ENCODE measurements at places on chromosomes 3 and 15.

DNA sequence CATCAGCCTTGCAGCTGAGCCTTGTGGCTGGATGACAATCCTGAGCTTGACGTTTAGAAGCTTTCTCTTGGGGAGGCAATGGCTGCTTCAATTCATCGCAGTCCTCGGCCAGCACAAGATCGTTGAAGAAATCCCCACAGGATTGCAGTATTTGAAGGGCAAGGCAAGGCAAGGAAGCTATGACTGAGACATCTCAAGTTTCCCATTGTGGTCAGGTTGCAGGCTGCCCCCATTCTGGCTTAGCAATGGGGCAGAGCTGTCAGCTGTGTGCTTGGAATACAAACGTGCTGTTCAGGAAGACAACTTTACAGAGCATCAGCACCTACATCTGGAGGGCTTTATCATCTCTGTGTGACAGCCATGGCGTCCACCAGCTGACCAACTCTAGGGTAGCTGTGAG lies 275.9 kb upstream of the TBL1XR1 start:
- DNase-seq: no peak

DNA sequence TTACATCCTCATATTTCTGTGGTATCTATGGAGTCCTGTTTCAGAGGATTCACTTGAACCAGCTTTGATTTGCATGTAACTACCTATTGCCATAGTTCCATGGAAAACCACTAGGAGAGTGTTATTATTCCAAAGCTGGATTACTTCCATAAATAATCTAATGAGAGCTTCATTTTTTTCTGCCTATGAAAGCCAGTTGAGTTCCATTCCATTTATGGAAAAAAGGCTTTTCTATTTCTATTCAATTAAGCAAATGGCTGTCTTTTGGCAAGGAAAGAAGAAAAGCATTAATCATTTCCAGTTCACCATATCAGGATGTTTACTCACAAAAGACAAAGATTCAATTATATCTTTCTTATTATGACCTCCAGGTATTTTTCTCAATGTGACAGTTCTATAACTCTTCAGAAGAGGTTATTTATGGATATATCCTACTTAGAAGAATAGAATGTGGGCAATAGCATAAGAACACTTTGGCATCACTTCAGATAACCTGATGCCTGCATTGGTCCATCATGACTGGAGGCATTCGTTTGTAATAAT lies 259.9 kb upstream of the ZPLD1 start:
- no peak for DNase-seq

DNA sequence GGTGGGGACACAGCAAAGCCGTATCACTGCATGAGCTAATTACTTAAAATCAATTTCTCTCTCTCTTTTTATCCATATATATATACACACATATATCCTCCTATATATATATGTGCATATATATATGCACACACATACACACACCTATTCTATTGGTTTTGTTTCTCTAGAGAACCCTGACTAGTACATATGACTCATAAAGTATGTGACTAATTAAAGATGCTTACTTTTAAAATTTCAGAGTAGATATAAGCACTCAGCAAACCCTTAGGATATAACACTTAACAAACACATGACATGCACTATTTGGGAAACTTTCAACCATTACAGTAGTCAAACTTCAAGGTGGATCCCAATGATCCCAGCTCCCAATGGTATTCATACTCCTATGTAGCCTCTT lies 732.6 kb downstream of the ROBO2 start:
- DNase-seq: no peak

DNA sequence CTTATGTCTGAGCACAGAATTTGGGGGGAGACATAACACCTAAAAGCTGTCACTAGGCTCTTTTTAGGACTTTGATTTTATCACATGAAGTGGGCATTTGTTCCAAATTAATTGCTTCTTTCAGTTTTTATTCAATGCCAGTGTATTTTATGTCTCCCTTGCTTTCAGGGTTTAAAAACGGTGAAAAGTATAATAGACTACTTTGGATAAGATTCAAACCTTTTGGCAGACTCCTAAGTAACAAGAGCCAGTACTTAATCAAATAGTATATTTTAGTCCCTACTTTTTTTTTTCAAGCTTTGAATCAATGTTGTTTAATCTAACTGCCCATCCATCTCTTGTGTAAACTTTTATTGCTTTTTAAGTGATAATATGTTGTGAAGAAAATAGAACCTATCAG lies 847.2 kb upstream of the DPPA4 start:
- DNase-seq: no peak

DNA sequence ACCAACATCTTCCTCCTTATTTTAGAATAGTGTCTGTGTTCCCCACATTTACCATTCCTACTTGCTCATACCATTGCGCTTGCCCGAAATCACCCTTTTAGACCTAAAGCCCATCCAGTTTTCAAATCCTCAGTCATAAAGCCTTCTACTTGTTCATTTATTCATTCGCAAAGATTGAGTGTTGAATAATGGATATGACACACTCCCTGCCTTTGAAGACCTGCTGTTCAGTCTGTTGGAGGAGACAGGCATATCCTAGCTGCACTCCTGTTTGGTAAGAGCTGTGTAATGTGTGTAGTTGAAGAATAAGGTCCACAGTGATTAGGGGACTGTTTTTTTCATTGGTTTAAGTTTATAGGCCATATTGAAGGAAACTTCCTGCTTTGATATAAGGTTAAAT lies 1.7 kb downstream of the CNOT10 start:
- peak; percentile 10 for DNase-seq

DNA sequence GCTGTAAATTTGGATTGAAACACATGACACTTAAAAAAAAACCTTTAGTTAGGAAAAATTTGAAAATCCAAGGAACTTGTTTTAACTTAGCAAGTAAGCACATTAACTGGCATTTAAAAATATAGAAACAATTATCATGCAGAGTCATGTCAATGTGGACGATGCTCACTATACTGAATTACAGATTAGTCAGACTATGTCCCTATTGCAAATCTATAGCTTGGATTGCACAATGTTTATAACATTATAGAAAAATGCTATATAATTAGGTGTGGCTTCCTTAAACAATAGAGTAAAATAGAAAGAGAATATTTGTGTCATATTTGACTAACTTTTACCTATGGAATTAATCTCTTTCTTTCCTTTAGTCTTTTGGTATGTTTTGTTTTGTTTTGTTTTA lies 48.4 kb upstream of the TUSC7 start:
- DNase-seq: no peak

DNA sequence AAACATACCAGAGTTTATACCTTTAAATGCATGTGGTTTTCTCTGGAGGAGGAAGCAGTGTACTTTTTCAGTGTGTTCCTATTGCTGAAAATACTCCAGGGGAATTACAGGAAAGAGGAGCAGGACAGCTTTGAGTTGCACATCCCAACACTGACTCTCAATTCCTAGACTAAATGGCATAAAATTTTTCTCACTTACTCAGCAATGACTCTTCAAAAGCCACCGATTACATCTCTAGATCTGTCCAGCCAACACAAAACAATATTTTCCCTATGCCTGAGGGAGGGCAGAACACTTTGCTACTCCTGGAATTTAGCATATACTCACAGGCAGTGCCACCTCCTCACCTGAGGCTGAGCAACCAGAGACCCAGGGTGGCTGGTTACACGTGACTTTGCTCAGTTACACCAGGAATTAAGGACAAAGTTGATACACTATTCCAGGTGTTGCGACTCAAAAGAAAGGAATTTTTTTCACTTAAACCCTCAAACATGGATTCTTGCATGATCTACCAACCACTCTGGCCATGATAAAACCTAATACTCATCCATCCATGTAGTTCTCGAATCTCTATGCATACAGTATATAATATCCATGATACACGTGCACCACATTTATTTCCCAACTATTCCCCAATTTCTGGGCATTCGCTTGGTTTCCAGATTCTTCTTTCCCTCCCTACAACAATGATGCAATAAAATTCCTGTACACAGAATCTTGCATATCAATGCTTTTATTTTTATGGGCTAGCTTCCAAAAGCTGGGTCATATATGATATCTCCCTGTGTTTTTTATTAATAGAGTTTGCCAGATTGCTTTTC lies 194.6 kb downstream of the THRB start:
- peak; percentile 89 for DNase-seq

GRCh38 chr3:29374226-29374625 lies 93.4 kb downstream of the RBMS3 start:
- peak; percentile 9 for DNase-seq

DNA sequence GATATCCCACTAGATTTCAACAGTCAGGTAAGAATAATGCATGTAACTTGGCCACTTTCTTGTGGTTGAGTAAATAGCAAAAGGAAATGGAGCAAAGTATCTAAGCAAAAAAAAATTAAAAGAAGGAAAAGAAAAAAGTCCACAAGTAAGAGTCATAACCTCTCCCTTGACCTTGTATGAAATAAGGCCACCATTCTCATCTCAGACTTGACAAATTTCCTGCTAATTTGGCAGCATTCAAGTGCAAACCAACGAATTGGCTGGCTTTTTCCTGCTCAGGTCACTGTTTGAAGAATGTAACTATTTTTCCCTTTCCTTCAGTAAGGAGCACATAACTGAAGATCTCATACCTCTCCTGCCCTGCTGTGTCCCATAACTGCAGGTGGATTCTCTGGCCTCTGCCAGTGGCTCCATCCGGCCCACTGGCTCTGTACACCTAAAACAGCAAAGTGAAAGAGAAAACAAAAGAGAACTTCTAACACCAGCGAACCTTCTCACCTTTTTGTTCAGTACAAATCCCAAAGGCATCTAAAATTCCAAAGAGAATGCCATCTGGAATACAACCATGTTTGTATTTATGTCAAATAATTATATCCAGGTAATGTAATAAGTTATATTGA lies 33.4 kb upstream of the RSL24D1 start:
- peak; percentile 42 for DNase-seq

GRCh38 chr3:173761161-173761560 lies 363.6 kb downstream of the NLGN1 start:
- no peak for DNase-seq

DNA sequence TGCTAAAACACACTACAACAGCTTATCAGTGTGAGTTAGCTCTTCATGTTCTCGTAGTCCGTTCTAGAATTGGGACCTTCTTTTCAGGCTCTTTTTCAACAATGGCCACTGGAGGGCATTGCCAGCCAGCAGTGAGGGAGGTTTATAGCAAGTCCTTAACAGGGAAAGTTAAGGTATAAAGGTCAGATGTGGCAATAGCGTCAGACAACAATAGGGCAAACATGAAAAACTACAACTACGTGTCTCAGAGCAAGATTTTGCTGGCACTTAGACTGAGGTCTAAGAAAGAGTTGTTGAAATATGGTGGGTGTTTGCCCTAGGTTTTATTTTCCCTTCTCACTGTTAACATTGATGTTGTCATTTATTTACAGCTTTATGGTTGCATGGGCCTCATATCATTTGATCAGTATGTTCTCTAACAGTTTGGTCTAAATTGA lies 161.4 kb downstream of the GMNC start:
- peak; percentile 69 for DNase-seq

- no peak for DNase-seq
These were observed 16.6 kb downstream of the AQP9 start for GRCh38 chr15:58154769-58155168.

GRCh38 chr3:99342383-99342782 lies 296.0 kb upstream of the COL8A1 start:
- DNase-seq: no peak

GRCh38 chr15:67741308-67741707 lies 84.0 kb upstream of the SKOR1 start:
- peak; percentile 33 for DNase-seq

DNA sequence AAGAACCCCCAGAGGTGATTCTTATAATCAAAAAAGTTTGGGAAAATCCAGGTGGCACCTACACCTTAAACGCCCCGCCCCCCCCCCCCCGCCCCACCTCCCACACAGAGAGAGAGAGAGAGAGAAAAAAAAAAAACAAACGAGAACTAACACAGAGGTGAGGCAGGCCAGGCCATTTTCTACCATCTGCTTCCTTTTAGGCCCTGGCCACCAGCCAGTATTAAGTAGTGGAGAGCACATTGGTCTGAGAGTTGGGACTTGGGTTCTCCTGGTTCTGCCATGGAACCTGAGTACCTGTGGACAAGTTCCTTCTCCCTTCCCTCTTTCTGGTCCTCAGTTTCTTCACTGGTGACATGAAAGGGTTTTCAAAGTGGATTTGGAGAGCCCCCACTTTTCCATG lies 60.6 kb downstream of the SLC6A11 start:
- no peak for DNase-seq

DNA sequence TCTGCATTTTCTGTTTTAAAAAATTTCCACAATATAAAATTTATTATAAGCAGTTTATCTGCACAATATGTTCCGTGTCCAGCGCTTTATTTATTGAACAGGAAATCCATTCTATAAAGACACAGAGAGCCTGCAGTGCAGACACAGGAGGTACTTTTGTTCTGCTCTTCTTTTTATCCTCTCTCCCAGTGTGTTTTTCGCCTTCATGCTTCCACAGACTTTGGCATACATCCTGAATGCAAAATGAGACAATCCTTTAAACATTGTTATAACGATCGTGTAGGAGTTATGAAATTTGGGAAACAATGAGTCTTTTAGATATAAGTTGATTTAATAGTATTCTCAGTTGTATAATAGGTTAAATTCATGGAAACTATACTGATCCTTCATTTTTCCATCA lies 749.2 kb downstream of the NAALADL2 start:
- no peak for DNase-seq

GRCh38 chr3:194937882-194938321 lies 252.2 kb downstream of the FAM43A start:
- DNase-seq: no peak

DNA sequence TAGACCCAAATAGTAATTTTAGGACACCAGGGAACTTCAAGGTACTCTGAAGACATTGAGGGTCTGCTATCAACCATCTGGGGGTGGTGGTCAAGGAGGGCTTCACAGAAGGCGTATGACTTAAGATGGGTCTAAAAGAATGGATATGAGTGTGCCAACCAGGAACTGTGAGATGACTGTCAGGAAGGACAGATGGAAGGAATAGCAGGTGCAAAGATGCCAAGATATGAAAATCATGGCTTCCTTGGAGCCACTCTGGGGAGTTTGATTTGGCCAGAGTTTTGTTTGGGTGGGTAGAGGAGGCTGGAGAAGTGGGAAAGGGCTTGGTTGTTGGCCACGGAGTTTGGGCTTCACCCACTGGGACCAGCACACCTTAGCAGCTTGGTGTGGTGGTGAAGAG lies 21.2 kb downstream of the CDCP1 start:
- DNase-seq: no peak

- DNase-seq: no peak
These were observed 124.6 kb upstream of the ABHD17C start for GRCh38 chr15:80570553-80570952.

DNA sequence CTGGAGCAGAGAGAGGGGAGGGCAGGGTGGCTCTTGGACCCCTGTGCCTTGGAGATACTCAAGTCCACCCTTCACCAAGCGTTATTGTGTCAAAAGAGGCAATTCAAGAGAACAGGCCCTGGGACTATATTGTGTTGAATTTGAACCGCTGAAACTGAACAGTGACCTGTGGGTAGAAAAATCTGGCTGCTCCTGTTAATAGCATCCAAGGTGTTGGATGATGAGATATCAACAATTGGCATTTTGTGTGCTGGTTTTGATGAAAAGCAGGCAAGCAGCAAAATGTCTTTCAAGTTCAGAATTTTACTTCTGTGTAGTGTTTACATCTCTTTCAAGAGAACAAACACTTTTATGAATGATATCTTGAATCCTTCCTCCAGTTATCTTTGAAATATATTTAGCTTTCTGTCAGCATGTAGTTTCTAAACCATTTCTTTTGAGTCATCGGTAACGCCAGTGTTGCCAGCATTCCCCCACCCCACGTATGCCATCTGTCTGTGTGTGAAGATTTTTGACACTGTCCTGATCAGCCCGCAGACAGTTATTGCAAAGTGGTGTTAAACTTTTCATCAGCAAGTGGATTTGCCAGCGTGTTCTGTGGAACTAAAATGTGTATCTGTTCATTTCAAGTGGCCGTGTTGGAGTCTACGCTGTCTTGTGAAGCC lies 34.8 kb downstream of the PDHB start:
- DNase-seq: no peak

Data from GM23248 (cell line).